A673 (cell line): ENCODE measurements at places on chromosomes 1 and 21. TPM values are rescaled to one million over a fixed set of nuclear protein-coding genes. Genes with fewer than 3 reads are reported as not detected.

The REN gene
- total RNA-seq = not detected in 2 replicates

- DNase-seq = no peak
These were observed 36.7 kb downstream of the DISC1 start for GRCh38 chr1:231663211-231663792.

The NGF gene
- 0.39 and 0.47 TPM in 2 replicates for total RNA-seq

DNA sequence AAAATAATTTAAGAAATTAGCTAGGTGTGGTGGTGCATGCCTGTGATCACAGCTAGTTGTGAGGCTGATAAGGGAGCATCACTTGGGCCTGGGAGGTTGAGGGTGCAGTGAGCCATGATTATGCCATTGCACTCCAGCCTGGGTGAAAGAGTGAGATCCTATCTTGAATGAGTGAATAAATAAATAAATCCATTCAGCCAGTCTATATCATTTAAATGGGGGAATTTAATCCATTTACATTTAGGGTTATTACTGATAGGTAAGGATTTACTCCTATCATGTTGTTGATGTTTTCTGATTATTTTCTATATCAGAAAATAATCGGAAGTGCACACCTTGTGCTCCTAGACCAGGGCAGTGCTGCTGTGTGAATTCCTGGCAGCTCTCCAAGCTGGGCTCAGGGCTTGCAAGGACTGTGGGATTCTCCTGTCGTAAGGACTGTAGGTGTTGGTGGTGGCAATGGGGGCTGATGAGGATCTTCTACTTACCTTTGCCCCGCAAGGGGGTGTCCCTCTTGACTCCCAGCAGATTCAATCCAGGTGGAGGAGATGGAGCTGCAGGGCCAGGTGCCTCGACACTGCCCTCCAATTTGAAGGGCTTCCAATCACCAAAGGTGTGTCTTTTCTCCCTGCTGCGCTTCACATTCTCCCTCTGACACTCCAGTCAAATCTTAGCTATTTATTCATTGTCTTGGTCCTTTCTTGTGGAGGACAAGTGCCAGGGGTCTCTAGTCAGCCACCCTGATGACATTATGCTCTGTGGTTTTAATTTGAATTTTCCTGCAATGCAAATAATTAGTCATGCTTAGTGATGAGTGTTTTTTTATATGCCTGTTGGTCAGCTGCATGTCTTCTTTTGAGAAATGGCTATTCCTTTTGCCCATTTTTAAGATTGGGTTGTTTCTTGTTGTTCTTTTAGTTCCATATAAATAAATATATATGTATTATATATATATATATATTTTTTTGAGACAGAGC is 14.1 kb upstream of the TRAPPC10 start:
- no peak for DNase-seq

The SYTL1 gene
- 2.1 and 3.6 TPM in 2 replicates for total RNA-seq

DNA sequence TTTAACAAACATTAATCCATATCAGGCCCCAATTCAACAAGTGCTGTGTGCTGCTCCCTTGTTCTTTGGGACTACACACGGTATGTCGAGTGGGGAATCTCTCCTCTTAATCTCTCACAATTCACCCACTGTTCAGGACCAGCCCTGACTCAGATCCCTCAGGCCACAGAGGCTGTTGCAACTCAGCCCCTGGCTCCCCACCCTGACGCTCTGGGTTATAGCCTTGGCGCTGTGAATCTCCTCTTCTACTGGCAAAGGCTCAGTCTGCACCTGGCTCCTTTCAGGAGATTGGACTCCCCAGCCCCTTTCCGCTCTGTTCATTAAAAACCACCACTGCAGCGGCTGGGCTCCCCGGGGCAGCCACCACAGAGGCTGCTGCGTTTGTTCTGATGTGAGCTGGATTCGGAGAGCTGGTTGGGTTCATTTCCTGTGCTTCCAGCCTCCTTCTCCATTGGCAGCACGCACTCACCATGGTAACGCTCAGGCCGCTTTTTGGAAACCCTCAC is 13.0 kb downstream of the CAPN8 start:
- DNase-seq = no peak

DNA sequence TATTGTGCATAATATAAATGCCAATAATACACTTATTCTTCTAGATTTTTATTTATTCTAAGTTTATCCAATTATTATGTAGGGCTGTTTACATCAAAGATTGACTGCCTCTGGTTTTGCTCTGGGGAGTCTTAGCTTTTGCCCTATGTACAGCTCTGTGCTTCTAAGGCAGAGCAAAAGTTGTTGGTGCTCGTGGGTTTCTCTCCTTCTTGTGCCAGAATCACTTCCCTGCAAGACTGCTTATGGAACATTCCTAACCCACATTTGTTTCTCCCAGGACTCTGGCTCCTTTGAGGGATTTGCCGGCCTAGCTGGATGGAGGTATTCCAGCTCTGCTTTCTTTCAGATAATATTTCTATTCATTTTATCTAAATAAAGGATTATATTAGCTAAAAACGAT is 849.1 kb downstream of the USP25 start:
- no peak for DNase-seq

The AMY2B gene
- 1.4 TPM in 2 replicates for total RNA-seq
